ENCODE measurements at places on chromosomes 2 and 18.

- no peak for DNase-seq
Measured at GRCh38 chr18:4444306-4444705, 10.8 kb downstream of the DLGAP1 start.

- no peak for DNase-seq
Measured at GRCh38 chr2:105283532-105283931, 42.0 kb downstream of the GPR45 start.

- DNase-seq, result no peak
Measured at GRCh38 chr18:59414111-59414653, 55.1 kb upstream of the LMAN1 start.

DNA sequence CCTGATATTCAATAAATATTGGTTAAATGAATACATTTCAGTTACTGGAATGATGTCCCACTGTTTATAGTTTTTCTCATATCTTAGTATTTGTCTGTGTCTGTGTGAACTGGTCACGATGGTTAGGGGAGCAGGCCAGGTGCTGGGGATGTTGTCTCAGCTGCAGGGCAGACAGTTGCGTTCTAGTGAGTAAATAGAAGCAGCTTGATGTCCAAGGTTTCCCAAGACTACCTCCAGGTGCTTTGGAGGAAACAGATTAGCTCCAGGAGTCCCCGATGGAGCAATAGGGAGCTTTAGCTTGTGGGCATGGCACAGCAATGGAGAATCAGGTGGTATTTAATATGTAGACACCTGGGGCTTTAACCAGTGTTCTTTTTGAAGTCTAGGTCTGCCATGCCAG is 75.5 kb downstream of the GULP1 start:
- no peak for DNase-seq

DNA sequence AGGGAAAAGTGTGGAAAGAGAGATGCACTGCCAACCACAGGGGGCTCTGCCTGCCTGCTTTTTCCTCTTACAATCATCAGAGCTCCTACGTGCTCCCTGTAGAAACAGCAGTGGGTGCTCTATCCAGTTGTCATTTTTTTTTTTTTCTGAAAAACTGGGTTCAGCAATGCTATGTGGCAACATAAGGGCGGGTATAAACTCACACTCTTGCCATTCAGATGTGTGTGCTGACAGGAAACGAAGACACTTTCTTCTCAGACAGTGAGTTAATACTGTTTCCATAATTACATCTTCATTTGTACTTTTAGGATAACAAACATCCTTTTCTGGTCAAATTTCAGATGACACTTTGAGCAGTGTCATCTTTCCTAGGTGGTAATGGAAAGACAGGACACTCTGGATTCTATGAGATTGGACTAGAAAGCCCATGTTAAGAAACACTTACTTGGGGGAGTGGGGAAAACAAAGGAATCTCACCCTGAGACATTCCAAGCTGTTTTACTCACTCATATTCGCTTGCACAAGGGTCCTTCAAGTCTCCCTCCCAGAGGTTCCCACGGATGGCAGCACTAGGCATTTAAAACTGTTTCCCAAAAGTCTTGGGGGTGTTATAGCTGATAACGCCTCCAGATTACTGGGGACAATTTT is 41.3 kb downstream of the CCDC93 start:
- DNase-seq, result no peak

- no peak for DNase-seq
Measured at GRCh38 chr2:51638811-51639210, 606.9 kb upstream of the NRXN1 start.

DNA sequence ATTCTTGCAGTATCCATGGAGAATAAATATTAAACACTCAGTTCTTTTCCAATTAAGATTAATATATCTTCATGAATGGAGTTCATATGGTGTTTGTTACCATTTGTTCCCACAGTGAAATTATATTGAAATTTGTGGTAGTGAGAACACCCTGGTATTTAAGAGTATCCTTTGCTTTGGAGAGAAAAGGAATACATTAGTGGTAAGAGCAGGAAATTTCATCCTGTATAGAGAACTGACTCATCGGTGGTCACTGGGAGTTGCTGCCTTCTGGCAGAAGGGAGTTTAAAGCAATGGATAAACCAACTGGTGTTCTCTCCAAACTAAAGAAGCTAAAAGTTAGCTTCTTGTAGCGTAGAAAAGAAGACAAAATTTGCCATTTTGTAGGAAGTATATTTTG is 107.3 kb downstream of the MYO1B start:
- DNase-seq, result no peak

GRCh38 chr2:170332676-170333402 is 154.9 kb downstream of the MYO3B start:
- DNase-seq, result no peak

- DNase-seq, result peak; percentile 13
Measured at GRCh38 chr2:216057688-216058193, 23.9 kb downstream of the PECR start.

- DNase-seq, result no peak
Measured at GRCh38 chr2:235468978-235469655, 24.7 kb upstream of the AGAP1 start.

DNA sequence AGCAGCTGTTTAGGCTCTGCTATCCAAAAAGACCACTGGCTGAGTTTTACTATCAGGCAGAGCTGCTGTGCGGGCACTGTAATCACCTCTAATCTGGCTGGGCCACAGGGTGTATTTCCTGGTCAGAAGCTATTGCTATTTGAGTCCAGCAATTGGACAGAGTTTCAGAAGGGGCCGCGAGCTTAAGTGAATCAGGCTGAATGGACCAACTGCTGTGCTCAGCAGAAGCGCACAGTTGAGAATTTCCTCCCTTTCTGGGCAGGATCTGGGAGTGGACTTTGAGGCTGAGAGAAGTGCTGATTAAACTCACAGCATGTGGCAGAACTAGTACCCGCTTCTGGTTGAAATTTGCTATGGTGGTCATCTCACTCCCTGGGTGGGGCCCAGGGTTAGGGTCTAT is 251.8 kb downstream of the INSIG2 start:
- DNase-seq, result no peak

- no peak for DNase-seq
Measured at GRCh38 chr18:45248240-45248903, 366.9 kb upstream of the SLC14A2 start.

- DNase-seq, result no peak
Measured at GRCh38 chr2:226618875-226619605, 180.6 kb downstream of the IRS1 start.

DNA sequence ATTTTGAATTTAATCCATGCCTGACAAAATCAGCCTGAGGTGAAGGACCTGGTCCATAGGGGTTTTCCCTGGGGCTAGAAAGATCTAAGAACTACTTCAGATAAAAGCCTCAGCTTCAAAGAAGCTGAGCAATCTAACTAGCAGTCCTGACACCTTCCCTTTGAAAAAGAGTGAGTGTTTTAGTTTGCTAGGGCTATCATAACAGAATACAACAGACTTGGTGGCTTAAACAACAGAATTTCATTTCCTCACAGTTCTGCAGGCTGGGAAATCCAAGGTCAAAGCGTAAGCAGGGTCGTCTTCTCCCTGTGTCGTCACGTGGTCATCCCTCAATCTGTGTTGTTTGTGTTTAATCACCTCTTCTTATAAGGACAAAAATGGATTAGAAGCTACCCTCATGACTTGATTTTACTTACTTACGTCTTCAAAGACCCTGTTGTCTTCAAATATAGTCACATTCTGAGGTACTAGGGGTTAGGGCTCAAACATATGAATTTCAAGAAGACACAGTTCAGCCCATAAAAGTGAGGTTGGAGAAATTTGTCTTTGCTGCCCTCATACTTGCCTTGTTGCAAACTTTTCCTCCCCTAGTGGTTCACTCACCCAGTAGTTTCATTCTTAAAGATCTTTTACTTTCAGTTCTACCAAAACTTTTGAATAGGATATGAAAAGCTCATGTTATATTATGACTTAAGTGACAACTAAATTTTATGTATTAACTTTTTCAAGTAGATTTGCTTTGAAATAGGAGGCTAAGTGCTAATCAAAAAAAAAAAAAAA is 673.8 kb downstream of the ARHGAP15 start:
- DNase-seq, result no peak

GRCh38 chr18:55546851-55547704 is 40.9 kb downstream of the TCF4 start:
- no peak for DNase-seq

DNA sequence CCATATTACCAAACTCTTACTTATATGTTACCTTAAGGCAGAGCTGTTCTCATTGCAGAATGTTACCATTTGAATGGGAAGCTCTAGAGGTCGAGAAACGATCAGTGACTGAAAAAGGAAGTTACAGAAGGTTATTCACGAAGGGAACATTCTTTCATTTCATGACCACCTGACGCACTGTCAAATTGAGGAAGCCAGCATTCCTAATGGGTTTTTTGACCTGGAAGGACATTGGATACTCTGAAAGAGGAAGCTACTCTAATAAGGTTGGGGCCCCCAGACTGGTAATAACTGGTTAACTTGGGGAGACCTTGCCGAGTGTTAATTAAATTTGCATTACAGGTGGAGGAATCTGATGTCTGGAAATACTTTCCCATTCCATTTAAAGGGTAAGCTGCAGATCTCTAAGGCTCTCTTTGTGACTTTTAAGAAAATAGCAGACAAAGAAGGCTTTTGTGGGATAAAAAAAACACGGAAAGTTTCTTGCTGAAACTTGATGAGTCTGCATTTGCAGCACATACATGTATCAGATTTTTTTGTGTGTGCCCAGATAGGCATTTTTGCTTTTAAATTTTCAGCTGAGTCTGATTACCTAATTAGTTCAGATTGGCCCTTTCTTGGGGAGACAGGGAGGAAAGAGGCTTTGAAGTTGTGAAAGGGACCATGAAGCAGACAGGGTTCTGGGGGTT is 137.1 kb downstream of the LTBP1 start:
- DNase-seq, result no peak

GRCh38 chr2:138814123-138814898 is 34.1 kb upstream of the NXPH2 start:
- DNase-seq, result no peak

GRCh38 chr2:74191596-74192380 is 6.6 kb upstream of the MTHFD2 start:
- DNase-seq, result no peak
